Activated naive CD8-positive, alpha-beta T cell treated with anti-CD3 and anti-CD28 coated beads, Interleukin-2, amount 10 ng/mL, durations not matched to agents 7 days and 5 days (primary cell): ENCODE measurements at places on chromosomes 1 and 21. TPM values are rescaled to one million over a fixed set of nuclear protein-coding genes. Genes with fewer than 3 reads are reported as not detected.

DNA sequence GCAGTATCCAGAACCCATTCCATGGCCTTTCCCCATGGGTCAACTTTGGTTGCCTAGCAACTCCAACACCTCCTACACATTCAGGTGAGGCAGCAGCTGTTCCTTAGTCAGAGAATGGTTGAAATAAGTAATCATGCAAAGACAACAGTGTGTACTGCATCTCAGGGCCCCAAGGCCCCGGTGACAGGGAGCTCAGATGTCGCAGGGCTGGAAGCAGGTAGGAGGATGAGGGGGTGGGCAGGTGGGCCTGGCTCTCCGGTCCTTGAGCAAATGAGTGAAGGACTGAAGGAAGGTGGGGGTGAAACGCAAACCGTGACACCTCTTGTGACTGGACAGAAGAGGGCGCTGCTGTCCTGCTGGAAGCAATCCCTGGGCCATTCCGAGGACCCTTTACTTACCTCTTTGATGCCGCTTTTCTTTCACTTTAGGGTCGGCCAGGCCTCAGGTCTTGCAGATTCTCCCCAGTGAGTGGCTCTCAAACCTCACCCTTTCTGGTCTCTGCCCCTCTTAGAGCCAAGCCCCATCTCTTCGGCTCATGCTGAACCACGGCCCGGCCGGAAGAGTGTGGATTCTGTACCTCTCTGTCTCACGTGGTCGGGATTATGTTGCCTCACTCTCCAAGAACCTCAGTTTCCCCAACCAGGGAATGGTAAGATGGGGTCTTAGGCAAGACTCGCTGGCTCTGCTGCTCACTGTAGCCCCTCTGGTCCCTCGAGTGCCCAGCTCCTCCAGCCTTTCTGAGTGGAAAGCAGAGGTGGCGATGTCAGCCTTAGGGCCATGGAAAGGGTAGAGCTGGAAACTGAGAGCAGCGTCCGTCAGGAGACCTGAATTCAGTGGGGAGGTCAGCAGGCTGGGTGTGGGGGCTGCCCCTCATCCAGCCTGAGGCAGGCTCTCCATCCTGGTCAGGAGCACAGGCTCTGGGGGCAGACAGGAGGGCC lies 5.6 kb upstream of the KCNA10 start:
- H3K4me1 ChIP-seq: peaks cover 3% of the 10 kb centered on the region
- no peaks in the 10 kb centered on the region for H3K36me3 ChIP-seq
- peak overlapping the region; percentile 53 for H3K4me3 ChIP-seq
- peak; percentile 62 for DNase-seq

DNA sequence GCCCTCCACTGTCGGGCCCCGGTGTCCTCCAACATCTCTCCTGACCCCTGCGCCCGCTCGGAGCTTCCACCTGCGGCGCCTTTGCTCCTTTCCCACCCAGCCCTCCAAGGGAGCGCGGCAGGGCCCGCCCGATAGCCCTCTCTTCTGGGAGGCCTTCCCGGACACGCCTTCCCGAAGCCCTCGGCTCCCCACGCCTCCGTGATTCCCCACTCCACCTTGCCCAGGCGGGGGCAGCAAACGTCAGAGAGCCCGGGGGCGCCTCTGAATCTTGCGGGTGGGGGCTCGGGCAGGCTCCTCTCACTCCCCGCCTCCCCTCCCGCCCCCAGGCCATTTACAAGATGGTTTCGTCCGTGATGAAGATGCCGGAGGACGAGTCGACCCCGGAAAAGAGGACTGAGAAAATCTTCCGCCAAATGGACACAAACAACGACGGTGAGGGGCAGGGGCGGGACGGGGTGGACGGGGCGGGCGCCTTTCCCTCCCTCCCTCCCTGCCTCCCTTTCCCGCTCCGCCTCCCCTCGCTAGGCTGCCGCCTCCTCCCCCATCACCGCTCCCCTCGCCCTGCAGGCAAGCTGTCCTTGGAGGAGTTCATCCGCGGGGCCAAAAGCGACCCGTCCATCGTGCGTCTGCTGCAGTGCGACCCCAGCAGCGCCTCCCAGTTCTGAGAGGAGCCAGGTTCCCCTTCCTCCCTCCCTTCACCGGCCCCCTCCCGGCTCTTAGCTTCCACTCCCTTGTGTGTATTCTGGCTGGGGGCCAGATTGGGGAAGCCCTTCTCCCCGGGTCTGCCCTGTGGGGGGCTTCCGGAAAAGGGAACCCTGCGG lies 7.1 kb downstream of the HPCA start:
- peak; percentile 46 for DNase-seq
- peaks cover 63% of the 10 kb centered on the region for H3K27me3 ChIP-seq
- no peak overlapping the region for H3K27ac ChIP-seq
- peaks cover 2% of the 10 kb centered on the region for H3K36me3 ChIP-seq
- peak overlapping the region; percentile 55 for H3K4me3 ChIP-seq

GNAT2 gene
- 0.22 TPM for total RNA-seq

DNA sequence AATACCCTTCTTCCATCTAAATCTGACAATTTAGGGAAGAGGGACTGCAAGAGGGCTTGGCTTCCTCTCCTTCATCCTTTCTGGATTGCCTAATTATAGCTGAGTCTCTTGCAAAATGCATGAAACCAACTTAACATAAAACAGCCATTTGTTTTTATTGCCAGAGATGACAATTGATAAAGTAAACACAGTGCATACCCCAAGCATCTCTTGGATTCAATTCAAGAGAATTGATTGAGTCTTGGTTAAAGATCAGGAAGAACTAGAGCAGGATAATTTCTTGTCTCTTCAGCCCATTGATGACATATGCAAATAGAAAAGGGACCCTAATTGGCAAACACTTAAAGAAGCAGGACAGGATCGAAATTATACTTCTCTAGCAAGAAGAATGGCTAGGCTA lies 617.1 kb upstream of the PTBP2 start:
- no peak overlapping the region for H3K27ac ChIP-seq
- H3K4me1 ChIP-seq: no peaks in the 10 kb centered on the region
- H3K36me3 ChIP-seq: no peaks in the 10 kb centered on the region
- H3K27me3 ChIP-seq: no peaks in the 10 kb centered on the region
- no peak overlapping the region for H3K4me3 ChIP-seq

DNA sequence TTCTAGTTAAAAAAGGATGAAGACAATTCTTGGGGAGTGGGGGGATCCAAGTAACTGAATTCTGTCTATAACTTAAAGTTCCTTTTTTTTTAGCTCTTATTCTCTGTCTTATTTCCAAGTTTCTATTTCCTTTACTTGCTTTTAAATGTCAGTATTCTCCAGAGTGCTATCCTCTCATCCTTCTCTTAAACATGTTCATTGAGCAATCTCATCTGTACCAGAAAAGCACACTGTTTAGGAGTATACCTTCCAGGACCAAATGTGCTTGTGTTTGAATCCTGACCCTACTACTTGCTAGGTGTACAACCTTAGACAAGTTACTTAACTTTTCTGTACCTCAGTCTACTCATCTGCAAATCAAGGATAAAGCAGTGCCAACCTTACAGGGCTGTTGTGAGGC lies 50.1 kb downstream of the AKT3 start:
- H3K27me3 ChIP-seq: no peaks in the 10 kb centered on the region
- peaks cover 8% of the 10 kb centered on the region for H3K36me3 ChIP-seq
- peaks cover 9% of the 10 kb centered on the region for H3K4me1 ChIP-seq
- H3K4me3 ChIP-seq: no peak overlapping the region
- no peak overlapping the region for H3K27ac ChIP-seq
- no peak for DNase-seq

DNA sequence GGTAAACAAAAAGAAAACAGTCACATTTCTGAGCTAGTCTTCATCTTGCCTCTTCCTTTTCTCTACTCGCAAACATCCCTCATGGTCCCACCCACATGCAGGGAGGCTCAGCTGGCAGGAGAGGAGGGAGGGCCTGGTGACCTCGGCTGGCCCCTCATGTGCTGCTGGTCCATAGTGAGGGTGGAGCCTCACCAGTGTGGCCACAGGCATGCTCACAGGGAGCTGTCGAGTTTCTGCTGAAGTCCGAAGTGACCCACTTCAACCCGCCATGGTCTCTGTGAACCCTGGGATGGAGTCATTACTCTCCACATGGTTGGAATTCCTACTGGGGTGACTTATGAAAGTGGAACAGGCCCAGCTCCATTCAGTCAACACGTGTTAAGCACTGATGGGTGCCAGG lies 253.4 kb downstream of the RHOU start:
- no peak overlapping the region for H3K27ac ChIP-seq
- no peak overlapping the region for H3K4me3 ChIP-seq
- peaks cover under 1% of the 10 kb centered on the region for H3K27me3 ChIP-seq
- peaks cover 1% of the 10 kb centered on the region for H3K36me3 ChIP-seq
- no peak for DNase-seq

IL22RA1 gene
- 0.11 TPM for total RNA-seq

ARTN gene
- 0.71 TPM for total RNA-seq

VPS45 gene
- 41.1 TPM for total RNA-seq

GRCh38 chr1:201686714-201687455 lies 142.1 kb upstream of the IPO9 start:
- H3K36me3 ChIP-seq: no peaks in the 10 kb centered on the region
- no peak for DNase-seq
- peaks cover 7% of the 10 kb centered on the region for H3K27me3 ChIP-seq
- no peaks in the 10 kb centered on the region for H3K4me1 ChIP-seq
- no peak overlapping the region for H3K4me3 ChIP-seq

XCL1 gene
- 22.8 TPM for total RNA-seq

DNA sequence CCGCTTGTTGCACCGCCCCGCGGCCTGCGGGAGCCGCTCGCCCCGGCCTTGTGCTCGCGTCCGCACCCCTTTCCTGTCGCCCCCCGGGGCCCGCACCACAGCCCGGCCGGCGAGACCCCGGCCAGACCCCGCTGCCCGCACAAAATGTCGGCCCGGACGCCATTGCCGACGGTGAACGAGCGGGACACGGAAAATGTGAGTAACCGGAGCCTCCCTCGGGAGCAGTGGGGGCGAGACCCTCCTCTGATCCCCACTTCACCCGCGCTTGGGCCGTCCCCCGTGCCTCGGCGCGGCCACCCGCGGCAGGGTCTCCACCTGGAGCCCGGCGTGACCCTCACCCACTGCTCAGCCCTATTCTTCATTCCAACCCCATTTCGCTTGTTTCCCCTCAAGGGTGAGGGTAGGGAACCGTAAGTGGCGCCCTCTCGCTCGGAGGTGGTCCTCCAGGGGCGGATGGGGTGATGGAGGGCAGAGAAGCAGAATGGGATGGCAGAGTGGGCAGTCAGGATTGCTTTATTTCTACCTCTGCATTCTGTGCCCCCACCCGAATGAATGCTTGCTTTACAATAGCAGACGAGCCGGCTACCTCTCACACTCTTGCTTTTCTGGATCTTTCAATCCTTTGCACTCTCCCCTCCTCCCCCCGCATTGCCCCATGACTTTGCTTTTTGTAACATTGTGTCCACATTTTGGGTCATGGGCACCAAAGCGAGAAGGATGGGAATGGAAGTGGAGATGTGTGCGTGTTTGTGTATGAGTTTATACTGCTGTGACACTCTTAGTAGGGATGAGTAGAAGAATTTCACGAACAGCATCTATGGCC lies 954 bp downstream of the MARK1 start:
- H3K27ac ChIP-seq: no peak overlapping the region
- peak overlapping the region; percentile 52 for H3K4me3 ChIP-seq
- H3K4me1 ChIP-seq: peaks cover 11% of the 10 kb centered on the region
- H3K36me3 ChIP-seq: no peaks in the 10 kb centered on the region

DNA sequence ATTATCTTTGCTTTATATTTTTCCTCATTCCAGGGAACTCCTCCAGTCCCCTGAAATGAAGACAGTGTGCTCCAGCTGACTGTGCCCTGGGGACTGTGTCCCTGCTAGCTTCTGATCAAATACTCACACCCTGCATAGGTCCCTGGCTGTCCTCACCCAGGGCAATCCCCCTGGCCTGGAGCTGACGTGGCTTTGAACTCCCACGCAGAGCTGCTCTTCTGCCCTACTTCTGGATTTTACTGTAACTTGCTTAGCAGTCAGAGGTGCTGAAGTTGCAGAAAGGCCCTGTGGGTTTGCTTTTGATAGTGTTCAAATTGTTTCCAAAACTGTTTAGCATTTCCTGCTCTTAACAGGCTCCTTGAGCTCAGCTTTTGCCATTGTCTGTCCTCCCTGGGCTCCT lies 186.5 kb downstream of the FASLG start:
- H3K27ac ChIP-seq: peak overlapping the region; percentile 21
- no peak for DNase-seq
- H3K4me3 ChIP-seq: no peak overlapping the region
- H3K27me3 ChIP-seq: peaks cover 6% of the 10 kb centered on the region

S100A7 gene
- not detected for total RNA-seq

PYHIN1 gene
- total RNA-seq: 44.6 TPM

DNA sequence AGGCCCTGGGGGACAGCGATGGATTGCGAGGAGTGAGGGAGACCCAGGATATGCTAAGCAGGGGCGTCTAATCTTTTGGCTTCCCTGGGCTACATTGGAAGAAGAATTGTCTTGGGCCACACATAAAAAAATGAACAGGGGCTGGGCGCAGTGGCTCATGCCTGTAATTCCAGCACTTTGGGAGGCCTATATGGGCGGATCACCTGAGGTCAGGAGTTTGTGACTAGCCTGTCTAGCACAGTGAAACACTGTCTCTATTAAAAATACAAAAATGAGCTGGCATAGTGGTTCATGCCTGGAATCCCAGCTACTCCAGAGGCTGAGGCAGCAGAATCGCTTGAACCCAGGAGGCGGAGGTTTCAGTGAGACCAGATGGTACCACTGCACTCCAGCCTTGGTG lies 10.8 kb upstream of the PRAMEF12 start:
- peaks cover 31% of the 10 kb centered on the region for H3K27me3 ChIP-seq
- no peaks in the 10 kb centered on the region for H3K4me1 ChIP-seq
- DNase-seq: no peak
- no peak overlapping the region for H3K27ac ChIP-seq
- no peaks in the 10 kb centered on the region for H3K36me3 ChIP-seq

CPT2 gene
- 18.1 TPM for total RNA-seq

DNA sequence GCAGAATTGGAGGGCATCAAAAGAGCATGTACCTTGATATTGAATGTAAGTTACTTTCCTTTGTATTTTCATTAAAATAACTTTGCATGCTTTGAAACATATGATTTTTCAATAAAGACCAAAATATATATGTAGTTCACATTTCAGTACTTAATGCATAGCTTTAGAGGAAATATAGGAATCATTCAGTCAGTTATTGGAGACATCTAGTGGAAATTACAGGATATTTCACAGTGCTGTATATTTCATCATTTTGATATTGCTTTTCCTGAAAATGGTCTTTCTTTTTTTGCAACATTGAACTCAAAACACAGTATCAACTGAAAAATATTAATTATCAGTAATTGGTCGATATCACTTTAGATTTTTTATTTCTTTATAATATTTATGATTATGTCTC lies 375.8 kb downstream of the NCAM2 start:
- H3K27ac ChIP-seq: no peak overlapping the region
- H3K36me3 ChIP-seq: no peaks in the 10 kb centered on the region
- no peak for DNase-seq
- H3K4me1 ChIP-seq: no peaks in the 10 kb centered on the region
- H3K4me3 ChIP-seq: no peak overlapping the region
- H3K27me3 ChIP-seq: no peaks in the 10 kb centered on the region
